Body of pancreas (tissue), 4 donors: ENCODE measurements at places on chromosomes 2 and 18.

- DNase-seq: no peak
Measured at GRCh38 chr2:86284987-86285386, 52.4 kb downstream of the REEP1 start.

- DNase-seq: peak; percentile 71
Measured at GRCh38 chr2:9975328-9975727, 23.8 kb downstream of the GRHL1 start.

- peak; percentile 13 for DNase-seq
Measured at GRCh38 chr18:31512203-31512764, 14.3 kb downstream of the DSG2 start.

DNA sequence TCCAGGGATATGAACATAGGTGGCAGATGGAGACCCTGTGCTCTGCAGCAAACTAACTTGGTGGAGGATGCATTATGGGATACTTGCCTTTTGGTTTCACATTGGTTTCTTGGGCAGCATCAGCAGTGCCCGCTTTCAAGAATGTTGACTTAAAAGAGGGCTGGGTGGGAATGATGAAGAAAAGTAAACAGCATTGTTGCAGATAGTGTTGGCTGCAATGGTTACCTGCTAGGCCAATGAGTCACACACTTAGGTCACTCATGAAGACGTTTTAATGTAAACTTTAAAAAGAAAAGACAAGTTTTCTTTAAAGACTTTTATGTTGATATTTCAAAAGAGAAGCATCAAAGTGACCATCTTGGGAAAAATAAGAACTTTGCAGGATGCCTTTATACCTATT, 26.1 kb upstream of the FAM237A start:
- no peak for DNase-seq

DNA sequence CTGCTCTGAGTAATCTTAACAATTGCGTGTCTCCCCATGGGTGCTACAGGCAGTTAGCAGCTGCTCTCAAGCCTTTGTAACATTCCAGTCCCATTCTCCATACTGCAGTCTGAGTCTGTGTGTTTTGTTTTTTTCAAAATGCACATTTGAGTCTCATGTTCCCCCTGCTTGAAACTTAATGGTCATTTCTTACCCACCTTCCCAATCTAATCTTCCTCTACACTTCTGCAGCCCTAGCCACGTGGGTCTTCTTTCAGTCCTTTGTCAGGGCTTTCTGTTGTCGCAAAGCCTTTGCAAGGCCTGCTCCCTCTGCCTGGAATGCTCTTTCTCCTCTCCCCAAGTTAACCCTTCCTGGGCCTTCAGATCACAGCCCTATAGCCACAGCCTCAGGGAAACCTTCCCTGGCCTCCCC, 24.5 kb downstream of the ELAC1 start:
- no peak for DNase-seq
